Stimulated activated CD8-positive, alpha-beta memory T cell treated with anti-CD3 and anti-CD28 coated beads, Interleukin-7, amount 100 ng/mL, for 48 hours (primary cell): ENCODE measurements at places on chromosomes 6 and 20.

DNA sequence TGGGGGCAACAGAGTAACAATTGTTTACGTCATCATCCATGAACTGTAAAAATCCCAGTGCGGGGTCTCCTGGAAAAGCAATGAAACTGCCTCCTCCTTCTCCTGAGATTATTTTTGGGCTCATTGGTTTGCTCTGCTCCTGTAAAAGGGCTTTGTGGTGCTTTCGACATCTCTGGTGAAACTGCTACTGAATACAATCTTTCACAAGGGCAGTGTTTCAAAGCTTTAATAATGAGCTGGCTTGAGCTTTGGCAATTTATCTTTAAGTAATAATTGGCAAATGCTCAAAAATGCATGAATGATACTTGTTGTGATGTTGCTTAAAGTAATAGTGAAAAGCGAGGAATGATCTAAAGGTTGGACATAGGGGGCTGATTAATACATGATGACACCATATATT is 43.5 kb upstream of the ENPP1 start:
- no peak for DNase-seq

GRCh38 chr6:110714143-110714542 is 101.1 kb downstream of the CDK19 start:
- DNase-seq, result no peak

- DNase-seq, result no peak
Measured at GRCh38 chr6:14925699-14926026, 320.2 kb upstream of the JARID2 start.

- no peak for DNase-seq
Measured at GRCh38 chr6:113050979-113051378, 703.8 kb downstream of the RFPL4B start.

DNA sequence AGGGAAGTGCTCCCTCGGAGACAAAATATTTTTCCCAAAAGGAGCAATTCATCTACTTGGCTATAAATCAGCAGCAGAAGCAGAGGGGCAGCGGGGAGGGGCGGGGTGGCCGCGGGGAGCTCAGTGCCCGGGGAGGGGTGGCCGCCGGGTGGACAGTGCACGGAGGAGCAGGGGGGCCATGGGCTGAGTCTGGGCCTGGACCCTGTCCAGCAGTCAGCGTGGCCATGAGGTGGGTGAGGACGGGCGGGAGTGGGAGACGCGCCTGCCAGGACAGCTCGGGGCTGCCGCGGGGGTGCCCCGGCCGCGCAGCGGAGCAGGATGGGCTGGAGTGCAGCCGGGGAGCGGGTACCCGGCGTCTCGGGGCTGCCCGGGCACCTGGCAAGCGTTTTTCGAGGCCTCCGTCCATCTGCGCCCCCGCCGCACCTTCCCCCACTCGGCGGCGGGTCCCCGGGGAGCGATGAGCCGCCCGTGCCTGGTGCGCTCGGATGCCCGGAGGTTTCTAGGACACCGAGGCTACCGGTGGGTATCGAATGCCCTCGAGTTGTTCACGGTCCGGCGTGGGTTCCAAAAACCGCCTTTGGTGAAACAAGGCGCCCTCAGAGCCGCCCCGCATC is 229.5 kb downstream of the THBS2 start:
- no peak for DNase-seq

GRCh38 chr6:125107896-125108295 is 45.7 kb upstream of the TPD52L1 start:
- no peak for DNase-seq

DNA sequence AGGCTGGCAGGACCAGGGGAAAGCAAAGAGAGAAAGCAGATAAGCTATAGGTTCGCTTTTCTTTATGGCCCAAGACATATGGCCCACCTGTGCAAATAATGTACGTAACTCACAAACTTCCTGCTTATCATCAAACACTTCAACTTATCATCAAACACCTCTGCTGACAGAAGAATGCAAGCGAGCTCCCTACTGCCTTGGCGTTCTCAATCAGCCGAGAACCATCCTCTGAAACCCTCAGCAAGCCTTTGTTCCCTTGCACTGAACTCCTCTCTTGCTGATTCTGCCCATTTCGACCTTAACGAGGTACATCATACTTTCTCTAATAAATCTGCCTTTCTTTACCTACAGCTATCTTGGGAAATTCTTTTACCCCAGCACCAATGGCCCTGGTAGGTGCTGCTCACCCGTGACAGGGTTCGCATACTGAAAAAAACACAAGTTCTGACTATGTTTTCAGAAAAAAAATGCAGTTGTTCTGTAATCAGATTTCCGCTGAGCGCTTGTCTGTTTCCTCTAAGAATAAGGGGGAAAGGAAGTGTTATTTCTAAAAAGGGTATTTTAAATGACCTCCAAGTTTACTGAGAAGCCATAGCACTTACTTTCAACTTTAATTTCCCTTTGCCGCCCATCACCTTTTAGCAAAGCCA is 28.3 kb downstream of the SERPINB6 start:
- no peak for DNase-seq

DNA sequence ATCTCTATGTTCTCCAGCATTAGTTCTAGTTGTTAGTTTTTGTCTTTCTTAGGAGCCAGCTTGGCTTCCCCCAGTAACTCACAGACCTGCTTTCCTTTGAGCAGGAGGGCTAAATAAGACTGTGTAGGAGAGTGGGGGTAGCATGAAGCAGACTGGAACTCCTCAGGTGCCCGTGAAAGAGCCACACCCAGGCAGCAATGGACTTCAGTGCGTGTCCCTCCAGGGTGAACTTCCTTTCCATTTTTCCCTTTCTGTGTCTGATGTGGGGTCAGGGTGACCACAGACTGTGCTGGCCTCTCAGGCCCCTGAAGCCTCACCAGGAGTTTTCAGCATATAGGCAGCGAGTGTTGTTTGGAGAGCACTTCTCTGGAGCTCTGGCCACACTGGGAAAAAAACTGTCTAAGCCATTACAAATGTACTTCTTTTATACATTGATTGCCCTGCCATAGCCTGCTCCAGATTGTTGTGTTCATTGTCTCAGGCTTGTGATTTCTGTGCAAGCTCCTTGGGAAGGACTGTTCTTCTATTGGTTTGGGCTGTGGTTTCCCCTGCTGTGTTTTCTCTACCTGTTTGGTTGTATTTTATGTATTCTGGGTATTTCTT is 55.7 kb downstream of the SH3BGRL2 start:
- no peak for DNase-seq

- no peak for DNase-seq
Measured at GRCh38 chr6:27059621-27060425, 187.7 kb upstream of the PRSS16 start.

DNA sequence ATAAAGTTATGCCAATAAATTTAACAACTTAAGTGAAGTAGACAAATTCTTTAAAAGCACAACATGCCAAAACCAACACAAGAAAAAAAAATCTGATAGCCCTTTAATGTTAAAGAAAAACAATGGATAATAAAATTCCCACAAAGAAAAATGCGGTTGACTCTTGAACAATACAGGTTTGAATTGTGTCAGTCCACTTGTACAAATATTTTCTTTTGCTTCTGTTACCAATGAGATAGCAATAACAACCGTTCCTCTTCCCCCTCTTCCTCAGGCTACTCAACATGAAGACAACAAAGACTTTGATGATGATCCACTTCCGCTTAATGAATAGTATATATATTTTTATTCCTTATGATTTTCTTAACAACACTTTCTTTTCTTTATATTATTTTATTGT is 283.9 kb upstream of the MAN1A1 start:
- no peak for DNase-seq

GRCh38 chr6:11497881-11498280 is 39.7 kb upstream of the TMEM170B start:
- DNase-seq, result no peak

DNA sequence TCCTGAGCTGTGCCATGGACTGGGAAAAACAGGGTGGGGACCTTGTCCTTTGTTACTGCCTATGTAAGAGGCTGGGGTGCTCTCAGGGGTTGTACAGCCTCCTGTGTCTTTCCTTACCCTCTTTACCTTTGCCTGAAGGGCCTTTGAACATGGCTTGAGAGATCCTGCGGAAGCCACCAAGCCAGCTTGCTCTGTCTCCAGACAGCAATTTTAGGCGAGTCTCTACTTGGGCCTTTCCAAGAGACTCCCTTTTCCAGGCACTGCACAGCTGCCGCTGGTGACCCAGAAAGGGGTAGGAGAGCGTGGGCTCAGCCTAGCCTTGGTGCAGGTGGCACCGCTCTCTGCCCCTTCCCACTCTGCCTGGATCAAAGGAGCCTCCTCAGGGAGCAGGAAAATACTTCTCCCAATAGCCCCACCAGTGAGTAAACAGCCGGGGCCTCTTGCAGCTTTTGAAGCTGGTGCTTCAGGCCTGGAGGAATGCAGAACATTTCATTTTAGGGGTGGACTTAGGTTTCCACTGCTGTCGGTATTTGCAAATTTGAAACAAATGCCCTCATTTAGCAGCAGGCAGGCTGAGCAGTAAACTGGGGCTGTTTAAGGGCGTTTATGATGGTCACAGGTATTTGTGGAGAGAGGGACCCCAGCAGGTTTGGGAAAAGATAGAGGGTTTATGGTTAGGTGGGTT is 13.9 kb downstream of the PTK7 start:
- DNase-seq, result no peak

- no peak for DNase-seq
Measured at GRCh38 chr6:77403424-77403823, 59.9 kb downstream of the HTR1B start.

GRCh38 chr20:47468290-47469050 is 33.2 kb upstream of the NCOA3 start:
- no peak for DNase-seq

GRCh38 chr6:161268531-161269210 is 5.2 kb downstream of the AGPAT4 start:
- no peak for DNase-seq

DNA sequence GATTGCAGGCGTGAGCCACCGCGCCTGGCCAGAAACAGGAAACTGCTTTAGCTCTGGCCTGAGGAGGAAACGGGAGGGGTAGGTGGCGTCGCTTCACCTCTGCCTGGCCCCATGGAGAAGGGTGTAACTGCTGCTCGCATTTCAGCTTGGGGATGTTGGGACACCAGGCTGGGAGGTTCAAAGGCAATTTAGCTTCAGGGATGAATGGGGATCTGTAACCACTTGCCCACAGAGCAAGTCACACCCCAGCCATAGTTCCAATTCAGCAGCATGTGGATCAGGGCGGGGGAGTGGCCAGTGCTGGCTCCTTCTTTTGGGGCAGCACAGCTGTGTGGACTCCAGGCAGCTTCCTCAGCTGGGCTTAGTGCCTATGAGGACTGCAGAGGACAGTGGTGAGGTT is 34.8 kb upstream of the NUP153 start:
- DNase-seq, result no peak

- DNase-seq, result peak; percentile 64
Measured at GRCh38 chr20:46406986-46407670, 713 bp upstream of the ELMO2 start.
